Coronary artery (tissue), 2 donors: ENCODE measurements at places on chromosomes 2 and 18.

DNA sequence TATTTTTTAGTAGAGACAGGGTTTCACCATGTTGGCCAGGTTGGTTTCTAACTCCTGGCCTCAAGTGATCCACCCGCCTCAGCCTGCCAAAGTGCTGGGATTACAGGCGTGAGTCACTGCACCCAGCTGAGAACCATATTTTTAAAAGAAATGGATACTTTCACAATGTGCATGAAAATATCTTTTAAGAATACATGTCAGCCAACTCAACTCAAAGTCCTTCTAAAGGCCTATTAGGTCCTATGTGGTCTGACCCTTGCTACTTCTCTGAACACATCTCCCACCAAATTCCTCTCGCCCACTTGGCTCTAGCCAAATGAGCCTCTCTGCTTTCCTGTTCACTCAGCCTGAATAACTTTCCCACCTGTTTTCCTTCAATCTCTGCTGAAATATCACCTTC is 119.6 kb downstream of the MTX2 start:
- DNase-seq: no peak

DNA sequence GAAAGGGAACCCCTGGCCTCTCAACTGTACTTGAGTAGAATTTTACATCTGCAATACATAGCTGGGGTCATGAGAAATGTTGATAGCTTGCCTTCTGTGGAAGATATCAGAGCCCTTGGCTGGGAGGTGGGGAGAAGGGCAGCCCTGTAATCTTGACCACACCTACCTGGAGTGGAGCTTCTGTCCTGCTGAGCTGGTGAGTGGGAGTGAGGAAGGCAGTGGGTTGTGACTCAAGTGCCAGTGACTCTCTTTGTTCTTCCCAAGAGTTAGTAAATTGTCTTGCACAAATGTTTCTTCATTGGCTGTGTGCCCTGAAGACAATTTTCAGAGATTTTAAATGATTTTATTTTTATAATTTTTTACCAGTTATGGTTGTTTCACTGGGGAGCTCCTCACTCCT is 277.3 kb downstream of the MBD5 start:
- DNase-seq: no peak

- DNase-seq: no peak
Measured at GRCh38 chr2:8030573-8031303, 651.1 kb upstream of the ID2 start.

- DNase-seq: no peak
Measured at GRCh38 chr2:168495524-168495923, 39.5 kb downstream of the CERS6 start.

GRCh38 chr2:191617575-191617974 is 60.4 kb upstream of the NABP1 start:
- no peak for DNase-seq
